ENCODE measurements at places on chromosomes 1 and 21.

DNA sequence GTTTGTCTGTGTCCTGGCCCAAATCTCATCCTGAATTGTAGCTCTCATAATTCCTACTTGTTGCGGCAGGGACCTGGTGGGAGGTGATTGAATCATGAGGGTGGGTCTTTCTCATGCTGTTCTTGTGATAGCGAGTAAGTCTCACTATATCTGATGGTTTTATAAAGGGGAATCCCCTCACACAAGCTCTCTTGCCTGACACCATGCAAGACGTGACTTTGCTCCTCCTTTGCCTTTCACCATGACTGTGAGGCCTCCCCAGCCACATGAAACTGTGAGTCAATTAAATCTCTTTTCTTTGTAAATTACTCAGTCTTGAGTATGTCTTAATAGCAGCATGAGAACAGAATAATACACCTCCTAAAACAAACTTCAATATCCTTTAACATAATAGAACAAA lies 1065.6 kb downstream of the PLA2G4A start:
- no peak for DNase-seq

GRCh38 chr1:229862017-229862774 lies 204.8 kb upstream of the GALNT2 start:
- DNase-seq, result no peak

- no peak for DNase-seq
Observed at GRCh38 chr1:182278144-182279054, 113.2 kb downstream of the GLUL start.

DNA sequence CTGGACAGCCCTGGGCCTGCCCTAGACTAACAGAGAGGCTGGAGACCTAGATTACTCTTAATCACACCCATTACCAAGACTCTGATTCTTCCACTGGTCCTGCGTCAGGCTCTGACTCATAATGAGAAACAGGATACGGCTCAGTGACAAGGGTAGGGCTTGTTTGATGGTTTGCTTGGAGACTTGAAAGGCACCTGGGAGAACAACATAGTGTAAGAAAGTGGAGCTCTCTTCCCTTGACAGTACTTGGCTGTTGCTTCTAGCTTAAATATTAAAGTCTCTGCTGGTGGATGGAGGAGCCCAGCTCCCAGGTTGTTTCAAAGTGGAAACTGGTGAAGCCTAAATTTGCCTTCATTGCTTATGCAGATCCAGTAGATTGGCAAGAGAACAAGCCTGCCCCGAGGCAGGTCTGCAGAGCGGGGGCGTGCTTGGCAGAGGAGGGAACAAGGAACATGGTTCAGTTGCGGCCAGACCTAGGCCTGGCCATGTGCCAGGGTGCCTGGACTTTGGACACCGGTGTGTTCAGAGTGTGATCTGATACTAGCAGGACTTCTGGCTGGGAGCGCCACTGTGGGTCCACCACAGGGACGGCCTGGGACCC lies 480.6 kb downstream of the CAMTA1 start:
- no peak for DNase-seq

GRCh38 chr1:24541711-24542346 lies 14.1 kb upstream of the NCMAP start:
- no peak for DNase-seq

DNA sequence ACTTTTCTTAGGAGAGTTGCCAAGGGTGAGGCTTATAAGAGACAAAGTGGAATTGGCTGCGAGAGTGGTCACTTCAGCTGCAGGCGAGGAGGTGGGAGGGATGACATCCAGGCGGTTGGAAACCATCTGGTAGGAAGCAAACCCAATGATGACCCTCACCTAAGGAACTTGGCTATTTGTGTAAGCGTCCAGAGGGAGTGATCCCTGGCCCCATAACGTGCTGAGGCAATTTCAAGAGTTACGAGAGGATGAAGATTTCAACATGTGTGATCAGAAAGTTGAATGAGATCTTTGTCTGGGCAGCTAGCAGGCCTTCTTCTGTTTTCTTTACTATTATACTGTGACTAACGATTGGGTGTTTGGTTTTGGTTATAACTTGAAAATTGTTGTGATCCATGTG lies 102.7 kb upstream of the VANGL1 start:
- DNase-seq, result peak; percentile 36

- no peak for DNase-seq
Observed at GRCh38 chr1:169086603-169087455, 19.7 kb upstream of the ATP1B1 start.

- DNase-seq, result peak; percentile 63
Observed at GRCh38 chr1:63674238-63674864, 81.1 kb downstream of the PGM1 start.

GRCh38 chr1:11470912-11471311 lies 8.0 kb upstream of the DISP3 start:
- DNase-seq, result no peak

DNA sequence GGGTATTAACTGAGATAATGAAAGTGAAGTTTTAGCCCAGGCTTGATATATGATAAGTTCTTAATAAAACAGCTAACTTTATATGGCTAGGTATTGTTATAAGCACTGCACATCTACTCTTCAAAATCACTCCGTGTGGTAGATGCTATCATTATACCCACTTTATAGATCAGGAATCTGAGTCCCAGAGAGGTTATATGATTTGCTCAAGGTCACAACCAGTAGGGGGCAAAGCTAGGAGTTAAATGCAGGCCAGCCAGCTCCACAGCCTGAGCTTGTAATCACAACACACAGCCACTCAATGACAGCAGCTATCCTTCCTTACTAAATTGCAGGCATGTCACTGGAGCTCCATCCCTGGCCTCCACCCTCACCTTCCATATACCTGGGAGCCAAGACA lies 115.8 kb downstream of the CAPN8 start:
- no peak for DNase-seq

GRCh38 chr1:212235857-212236256 lies 49.4 kb upstream of the PPP2R5A start:
- DNase-seq, result no peak

- DNase-seq, result no peak
Observed at GRCh38 chr1:156522443-156522970, 21.9 kb upstream of the MEF2D start.

DNA sequence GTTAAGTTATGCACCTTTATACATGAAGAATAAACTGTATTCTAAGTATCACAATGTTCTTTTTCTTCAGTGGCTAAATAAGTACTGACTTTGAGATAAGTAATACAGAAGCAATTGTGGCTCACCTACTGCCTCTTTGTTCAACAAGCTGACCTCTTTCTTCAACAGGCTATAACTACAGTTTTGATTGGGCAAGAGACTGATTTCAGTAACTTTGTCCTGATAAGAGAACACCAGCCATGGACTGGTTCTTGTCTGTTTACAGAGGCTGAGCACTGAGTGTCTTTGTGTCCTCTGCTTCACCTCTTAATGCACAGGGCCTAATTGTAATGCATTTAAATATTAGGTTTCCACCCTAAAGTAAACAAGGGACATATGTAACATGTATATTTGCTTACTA lies 34.6 kb upstream of the PDE4B start:
- no peak for DNase-seq

DNA sequence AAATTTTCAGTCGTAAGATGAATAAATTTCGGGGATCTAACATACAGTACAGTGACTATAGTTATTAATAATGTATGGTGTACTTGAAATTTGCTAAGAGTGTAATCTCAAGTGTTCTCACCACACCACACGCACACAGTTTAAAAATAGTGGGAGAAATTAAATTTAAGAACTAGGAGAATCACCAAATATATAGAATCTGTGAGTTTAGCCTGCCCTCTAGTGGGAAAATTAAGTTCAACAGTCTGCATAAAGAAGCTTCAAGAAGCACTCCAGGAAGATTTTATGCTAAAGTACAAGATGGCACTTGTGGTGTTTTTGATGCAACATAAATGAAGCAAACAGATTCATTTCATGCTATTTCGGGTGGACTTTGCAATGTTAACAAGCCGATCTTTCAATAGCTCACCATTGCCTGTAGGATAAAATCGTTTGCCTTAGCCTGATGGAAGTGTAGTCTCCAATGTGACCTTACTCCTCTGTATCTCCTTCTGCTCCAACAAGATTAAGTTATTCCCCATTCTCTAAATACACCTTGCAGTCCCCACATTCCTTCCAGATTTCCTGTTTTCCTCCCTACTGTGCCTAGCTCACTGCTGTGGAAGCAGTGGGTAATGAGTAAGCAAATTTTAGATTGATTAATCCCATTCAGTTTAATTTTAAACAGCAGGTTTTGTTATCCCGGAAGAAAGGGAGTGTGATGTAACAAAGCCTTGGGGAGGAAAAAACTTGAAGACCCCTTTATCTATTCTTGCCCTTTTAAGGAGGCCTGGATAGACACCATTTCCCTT lies 8.7 kb upstream of the PIK3C2B start:
- no peak for DNase-seq

DNA sequence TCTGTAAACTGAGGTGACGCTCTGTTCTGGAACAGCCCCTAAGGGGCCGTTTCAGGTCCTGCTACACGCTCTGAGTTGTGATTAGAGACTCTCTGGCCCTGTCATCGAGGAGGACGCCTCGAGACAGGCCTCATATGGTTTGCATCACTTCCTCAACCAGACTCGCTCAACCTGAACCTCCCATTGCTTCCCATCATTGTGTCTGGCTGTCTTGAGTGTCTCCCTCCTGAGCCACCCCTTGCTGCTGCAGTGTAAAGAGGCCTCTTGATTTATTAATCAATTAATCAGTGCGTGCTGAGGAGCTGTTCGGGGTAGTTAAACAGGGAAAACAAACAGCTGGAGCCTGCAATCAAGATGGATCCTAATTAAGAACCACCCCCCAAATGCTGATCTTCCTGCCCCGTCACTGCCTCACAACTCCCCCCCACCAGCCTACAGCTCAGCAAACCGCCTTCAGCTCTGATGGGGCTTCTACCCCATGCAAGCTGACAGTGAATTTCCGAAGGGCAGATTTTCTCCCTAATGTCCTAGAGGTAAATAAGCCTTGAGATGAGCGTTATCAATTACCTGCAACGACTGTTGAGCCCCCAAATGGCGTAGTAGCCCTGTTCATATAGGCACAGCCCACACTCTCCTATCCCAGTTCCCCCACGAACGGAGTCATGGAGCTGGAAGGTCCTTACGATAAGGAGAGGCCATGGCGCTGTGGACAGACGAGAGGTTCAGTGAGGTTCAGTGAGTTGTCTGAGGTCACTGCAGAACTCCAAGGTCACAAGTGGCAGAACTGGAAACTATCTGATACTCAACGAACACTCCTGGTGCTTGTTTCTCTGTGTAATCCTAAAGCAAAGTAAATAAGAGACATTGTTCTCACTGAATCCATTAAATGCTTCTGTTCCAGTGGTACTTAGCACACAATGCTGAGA lies 210.6 kb downstream of the KIF26B start:
- no peak for DNase-seq

- peak; percentile 34 for DNase-seq
Observed at GRCh38 chr1:219533280-219533679, 79.6 kb downstream of the ZC3H11B start.

All from left hindlimb (tissue), 1 donor.